ENCODE measurements at places on chromosomes 7 and 10.

DNA sequence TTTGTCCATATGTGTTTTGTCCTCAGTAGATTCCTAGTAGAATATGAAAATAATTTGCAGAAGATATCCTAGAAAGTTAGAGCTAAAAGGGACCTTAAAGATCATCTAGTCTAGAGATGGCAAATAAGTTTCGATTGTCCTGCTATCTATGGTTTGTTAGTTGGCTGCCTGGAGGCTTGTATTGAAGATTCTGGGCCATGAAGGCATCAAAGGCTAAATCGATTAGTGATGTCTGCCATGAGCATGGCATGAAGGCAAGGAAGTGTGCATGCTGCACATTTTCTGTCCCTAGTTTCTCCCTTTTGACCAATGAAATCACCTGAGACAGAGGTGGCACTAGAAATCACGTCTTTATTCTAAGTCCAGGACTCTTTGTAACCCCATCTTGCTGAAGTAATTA is 553.8 kb upstream of the GALNT17 start:
- DNase-seq: no peak

DNA sequence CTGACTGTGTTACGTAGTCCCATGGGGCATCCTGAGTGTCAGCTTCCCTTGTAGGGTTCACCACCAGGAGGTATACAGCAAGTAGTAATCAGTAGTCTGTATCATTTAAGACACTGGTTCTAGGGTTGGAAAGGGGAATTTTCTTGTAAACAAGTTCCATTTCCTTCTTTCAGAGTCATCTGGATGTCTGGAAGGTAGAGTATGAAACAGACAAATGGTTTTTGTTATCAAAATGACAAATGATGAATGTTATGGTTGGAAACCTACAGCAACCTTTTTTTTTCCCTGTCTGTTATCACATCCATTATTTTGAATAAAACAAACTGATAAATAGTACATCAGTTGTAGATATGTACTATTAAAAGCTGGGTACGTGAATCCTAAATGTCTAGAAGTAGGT is 19.1 kb downstream of the SEMA3A start:
- no peak for DNase-seq

GRCh38 chr7:22433710-22434460 is 66.1 kb downstream of the STEAP1B start:
- peak; percentile 31 for DNase-seq

DNA sequence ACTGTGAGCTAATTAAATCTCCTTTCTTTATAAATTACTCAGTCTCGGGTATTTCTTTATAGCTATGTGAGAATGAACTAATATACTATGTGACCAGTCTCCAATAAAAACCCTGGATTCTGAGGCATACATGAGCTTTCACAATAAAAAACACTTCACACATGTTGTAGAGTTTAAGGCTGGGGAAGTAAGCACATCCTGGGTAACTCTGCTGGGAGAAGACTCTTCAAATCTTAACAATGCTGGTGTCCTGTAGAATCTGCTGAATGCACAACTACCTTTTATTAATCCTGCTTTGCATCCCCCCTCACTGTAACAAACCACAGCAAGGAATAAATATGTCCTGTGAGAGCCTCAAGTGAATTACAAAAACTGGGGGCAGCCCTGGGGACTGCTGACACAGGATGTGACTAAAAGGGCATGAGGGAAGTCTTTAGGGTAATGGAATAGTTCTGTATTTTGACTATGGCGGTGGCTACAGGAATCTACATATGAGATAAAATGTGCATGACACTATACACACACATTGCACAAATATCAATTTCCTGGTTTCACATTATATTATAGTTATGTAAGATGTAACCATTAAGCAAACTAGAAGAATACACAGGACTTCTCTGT is 45.1 kb upstream of the KCTD7 start:
- DNase-seq: no peak

DNA sequence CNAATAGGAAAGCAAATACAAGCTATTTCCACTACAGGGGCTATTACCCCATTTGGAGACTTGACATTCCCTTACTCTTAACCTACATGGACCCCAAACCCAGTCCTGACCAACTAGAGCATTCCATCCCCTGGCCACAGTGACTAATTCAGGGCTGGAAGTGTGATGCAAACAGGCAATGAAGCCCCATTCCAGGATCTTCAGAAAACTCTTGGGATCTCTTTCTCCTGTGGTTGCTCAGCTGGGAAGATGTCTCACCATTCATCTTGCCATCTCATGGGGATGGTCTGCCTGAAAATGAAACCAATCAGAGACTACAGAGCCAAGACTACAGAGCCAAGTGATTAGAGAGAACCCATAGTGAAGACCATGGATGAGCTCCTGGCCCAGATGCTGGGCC is 206.2 kb downstream of the ZNF365 start:
- no peak for DNase-seq

- no peak for DNase-seq
Measured at GRCh38 chr10:90130321-90131086, 429.1 kb downstream of the KIF20B start.

- DNase-seq: no peak
Measured at GRCh38 chr10:116110736-116111135, 162.3 kb downstream of the GFRA1 start.

GRCh38 chr10:70476249-70477035 is 2.1 kb upstream of the PALD1 start:
- DNase-seq: no peak

GRCh38 chr7:133102276-133103060 is 20.6 kb upstream of the CHCHD3 start:
- DNase-seq: no peak

- no peak for DNase-seq
Measured at GRCh38 chr10:126549344-126549743, 121.1 kb downstream of the C10orf90 start.

- no peak for DNase-seq
Measured at GRCh38 chr7:130875901-130876300, 141.9 kb upstream of the KLF14 start.

DNA sequence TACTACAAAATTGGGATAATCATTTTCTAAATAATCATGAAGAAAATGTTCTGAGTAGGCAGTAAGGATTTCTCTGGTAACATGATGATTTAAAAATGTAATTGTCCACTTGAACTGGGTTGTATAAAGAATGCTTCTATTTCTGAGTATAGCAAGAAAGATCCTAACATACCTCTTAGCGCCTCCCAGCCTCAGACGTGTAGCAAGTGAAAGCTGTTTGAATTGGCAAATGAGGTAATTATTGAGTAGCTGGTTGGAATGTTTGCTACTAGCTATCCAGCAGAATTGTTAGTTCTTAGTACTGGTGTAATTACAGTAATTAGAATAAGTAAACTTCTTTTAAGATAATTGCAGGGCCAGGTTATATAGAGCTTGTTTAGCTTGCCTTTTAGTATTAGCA is 47.9 kb downstream of the SEPTIN7 start:
- no peak for DNase-seq

GRCh38 chr7:16416289-16417282 is 4.8 kb downstream of the CRPPA start:
- no peak for DNase-seq

GRCh38 chr7:4024133-4024532 is 658.0 kb upstream of the FOXK1 start:
- DNase-seq: no peak

GRCh38 chr10:93386631-93387369 is 95.3 kb downstream of the MYOF start:
- no peak for DNase-seq

DNA sequence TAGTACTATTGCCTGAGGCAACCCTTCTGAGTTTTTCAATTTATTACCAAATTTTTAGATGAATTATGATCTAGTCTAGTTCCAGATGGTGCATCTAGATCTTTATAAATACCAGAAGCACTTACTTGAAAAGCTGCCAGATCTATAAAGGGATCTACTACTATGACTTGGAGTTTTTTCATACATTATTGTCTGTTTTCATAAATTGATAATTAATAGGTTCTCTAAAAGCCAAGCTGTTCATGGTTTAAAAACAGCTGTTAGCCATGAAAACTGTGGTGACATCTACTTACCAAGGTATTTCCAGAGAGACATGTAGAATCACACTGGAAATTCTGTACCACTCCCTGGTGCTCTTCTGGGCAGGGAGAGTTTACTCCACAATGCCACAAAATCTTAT is 786.5 kb upstream of the C7orf33 start:
- DNase-seq: no peak

DNA sequence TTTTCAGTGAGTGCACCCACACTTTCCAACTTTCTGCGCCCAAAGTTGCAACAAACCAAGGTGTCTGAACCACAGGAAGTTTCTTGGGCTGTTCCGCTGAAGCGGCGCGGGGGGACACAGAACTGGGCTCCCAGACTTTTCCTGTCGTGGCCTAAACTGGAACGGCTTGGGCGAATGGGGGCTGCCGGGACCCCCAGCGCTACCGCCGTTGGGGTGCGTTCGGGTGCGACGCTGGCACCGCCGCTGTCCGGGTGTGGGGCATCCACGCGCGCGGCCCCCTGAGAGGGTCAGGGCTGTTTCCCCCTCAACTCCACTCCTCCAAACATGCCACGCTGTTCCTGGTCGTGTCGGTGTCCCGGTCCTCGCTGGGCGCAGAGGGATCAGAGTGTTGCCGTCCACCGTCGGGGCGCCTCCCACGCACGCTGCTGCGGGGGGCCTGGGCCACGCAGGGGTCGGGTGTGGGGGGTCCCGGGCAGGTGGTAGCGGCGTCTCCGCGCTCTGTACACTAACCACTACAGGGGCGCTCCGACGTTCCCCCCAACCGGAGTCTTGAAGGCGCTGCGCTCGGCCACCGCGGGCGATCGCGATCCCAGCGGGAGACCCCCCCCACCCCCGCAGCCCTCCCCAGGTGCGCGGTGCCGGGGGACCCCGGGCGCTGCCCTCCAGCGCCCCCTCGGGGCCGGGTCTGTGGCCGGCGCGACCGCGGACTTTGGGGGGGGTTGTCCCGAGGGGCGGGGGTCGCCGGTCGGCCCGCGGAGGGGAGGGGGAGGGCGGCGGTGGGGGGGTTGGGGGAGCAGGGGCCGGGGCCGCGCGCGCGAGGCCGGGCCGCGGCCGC is 2.2 kb upstream of the CUX1 start:
- DNase-seq: peak; percentile 89

- peak; percentile 80 for DNase-seq
Measured at GRCh38 chr7:28096713-28097112, 83.9 kb downstream of the JAZF1 start.

DNA sequence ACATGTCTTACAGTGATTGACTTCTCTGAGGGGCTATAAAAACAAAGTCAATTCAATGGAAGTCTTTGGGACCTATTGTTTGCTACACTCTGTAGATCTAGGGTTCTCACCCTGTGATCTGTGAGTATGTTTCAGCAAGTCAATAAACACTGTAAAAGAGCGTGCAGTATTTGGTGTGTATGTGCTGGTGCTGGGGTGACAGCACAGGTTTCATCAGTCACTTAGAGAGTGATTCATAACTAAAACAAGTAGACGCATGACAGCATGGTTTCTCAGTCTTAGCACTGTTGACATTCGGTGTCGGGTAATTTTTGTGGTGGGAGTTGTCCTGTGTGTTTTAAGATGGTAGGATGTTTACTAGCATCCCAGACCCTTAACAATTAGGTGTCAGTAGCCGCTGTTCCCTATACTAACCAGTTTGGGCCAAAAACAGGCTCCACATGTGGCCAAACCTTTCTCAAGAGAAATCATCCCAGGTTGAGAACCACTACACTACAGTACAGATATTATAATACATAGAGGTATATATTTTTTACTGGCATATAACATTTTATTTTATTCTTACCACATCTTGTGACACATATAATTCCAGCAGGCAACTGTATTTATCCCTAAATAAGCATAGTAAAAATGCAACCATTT is 411.8 kb downstream of the ARL4A start:
- DNase-seq: no peak

DNA sequence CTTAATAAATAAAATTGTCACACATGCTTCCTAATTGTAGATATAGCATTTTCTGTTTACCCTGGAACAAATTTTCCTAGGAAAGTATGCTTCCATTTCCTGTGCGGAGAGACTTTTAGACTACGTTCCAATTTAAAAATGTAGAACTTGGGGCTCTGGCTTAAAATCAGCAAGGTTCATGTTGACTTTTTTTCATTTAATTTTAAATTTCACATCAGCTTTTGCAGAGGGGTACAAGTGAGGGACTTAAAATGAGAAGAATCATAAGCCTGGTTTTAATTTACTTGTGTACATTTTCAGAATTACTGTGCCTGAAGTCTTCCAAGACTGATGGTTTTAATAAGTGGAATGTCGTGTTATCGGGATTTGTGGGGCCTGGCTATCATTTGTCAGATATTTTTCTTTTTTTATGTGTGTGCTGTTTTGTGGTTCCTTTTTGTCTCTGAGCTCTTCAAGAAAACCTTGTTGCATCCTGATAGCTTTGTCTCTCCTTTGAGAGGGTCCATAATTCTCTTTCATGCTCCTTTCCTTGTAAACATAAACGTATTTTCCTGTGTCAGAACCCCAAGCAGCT is 8.8 kb upstream of the ATRNL1 start:
- no peak for DNase-seq
